CMK (cell line): ENCODE measurements at places on chromosomes 3 and 15.

DNA sequence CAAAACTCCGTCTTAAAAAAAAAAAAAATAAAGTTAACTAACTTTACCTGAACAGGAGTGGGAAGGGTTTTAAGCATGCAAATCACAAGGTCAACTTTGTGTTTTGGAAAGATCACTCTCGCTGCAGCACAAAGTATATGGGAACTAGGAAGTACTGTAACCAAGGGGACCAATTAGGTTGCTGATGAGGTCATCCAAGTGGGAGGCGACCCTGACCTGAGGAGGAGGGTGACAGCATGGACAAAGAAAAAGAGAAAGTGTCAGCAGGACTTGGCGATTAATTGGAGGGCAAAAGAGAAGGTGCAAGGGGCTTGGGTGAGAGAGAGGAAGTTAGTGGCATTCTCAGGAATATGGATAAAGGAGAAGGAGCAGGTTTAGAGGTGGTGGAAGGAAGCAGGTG, 89.5 kb upstream of the ZBED2 start:
- no peak for DNase-seq

DNA sequence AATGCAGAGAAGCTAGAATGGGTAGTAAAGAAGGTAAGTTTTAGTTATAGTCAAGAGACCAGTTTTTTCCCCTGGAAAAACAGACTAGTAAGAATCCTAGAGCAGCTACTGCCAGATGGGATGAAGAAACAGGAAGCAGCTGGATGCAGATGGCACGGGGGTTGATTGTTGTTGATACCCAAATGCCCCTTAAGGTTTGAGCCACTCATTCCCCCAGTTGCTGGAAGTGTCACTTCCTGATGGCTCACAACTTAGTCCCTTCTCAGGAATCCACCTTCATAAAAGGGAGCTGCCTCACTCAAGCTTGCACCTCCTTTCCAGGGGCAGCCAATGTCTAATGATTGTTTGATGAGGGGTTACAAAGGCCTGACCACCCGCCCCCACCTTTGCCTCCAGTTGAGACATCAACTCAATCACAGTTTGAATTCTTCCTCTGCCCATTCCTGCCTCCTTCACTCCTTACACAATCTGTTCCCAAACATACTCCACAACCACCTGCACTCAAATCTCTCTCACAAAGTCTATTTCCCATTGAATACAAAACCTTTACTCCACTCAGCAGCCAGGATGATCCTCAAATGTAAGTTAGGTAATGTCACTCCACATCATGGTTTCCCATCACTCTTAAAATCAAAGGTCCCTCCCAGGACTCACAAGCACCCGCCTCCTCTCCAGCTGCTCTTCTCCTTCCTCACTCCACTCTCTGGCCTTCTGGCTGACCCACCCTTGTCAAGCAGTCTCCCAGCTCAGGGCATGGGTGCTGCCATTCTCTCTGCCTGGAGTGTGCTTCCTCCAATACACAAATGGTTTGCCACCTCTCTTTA, 450.1 kb upstream of the THBS1 start:
- no peak for DNase-seq

DNA sequence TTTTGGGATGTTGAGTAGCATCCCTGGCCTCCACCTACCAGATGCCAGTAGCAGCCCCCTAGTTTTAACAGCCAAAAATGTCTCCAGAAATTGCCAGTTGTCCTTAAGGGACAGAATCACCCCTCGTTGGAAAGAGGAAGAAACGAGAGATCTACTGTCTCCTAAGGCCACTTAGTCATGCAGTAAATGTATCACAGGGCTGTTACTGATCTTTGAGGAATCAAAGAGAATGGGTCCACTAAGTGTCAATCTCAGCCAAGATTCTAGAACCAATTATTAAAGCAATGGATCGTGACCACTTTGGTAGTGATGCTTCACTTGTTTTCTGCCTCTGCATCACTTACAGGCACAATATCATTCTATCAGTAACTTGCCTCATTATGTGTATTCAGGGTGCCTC, 26.4 kb downstream of the POLG start:
- DNase-seq = no peak

GRCh38 chr15:75200765-75201615, 692 bp upstream of the C15orf39 start:
- no peak for DNase-seq

DNA sequence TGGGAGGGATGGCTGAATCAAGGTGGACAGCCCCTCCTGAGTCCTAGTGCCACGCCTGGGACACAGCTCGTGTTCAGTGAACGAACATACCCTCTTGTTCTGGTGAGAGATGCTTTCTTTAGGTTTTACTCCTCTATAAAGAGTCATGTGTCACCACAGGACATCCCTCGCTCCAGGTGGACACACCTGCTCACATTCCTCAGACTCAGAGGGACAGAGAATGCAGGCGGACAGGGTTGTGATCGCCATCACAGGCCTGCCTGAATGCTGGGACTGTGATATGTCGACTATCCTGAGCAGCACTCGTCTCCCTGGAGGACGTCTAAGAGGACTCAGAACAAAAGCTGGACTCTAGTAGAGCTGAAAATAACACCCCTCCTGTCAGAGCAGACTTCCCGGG, 96.4 kb upstream of the SNRPA1 start:
- no peak for DNase-seq

- DNase-seq = no peak
These were observed 545.0 kb downstream of the SI start for GRCh38 chr3:164533275-164533674.
